Heart left ventricle (tissue), 16 donors: ENCODE measurements at places on chromosomes 6 and 20. TPM values are rescaled to one million over a fixed set of nuclear protein-coding genes. Genes with fewer than 3 reads are reported as not detected.

Gene SNPH
- polyA plus RNA-seq, result 4.3 TPM

Gene LPA
- not detected for polyA plus RNA-seq

Gene LMBRD1
- polyA plus RNA-seq, result 52.3 TPM

DNA sequence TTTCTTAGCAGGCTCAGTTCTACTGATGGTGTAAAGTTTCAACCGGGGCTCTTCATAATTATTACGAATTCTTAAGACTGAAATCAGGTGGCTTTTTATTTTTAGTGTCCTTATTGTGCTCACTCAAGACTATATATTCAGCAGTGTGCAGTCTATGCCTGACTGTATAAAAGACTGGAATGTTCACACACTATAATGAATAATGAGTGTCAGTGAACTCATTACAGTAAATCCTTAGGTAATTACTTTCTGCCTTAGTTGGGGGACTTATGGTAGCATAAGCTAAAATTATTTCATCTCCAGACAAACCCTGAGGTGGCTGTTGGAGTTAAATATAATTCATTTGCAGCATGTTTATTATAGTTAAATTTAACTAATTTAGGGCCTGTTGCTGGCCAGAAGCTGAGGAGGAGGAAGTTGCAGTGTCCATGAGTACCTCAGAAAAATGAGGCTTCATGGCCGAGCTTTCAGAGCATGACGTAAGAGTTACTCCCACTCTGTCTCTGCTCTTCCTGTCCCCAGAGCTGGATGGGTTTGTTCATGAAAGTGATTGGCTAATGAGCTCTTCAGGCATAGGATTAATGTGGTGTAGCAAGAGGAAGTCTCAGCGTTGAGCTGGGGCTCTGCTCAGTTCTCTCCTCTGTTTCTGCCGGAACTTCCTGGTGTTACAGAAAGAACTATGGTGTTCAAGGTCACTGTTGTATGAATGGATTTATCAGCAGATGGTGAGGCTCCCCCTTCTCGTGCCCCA is 335.7 kb downstream of the NRN1 start:
- DNase-seq, result no peak
- no peaks in the 10 kb centered on the region for H3K36me3 ChIP-seq
- H3K4me1 ChIP-seq, result peaks cover 26% of the 10 kb centered on the region
- no peak overlapping the region for H3K4me3 ChIP-seq

DNA sequence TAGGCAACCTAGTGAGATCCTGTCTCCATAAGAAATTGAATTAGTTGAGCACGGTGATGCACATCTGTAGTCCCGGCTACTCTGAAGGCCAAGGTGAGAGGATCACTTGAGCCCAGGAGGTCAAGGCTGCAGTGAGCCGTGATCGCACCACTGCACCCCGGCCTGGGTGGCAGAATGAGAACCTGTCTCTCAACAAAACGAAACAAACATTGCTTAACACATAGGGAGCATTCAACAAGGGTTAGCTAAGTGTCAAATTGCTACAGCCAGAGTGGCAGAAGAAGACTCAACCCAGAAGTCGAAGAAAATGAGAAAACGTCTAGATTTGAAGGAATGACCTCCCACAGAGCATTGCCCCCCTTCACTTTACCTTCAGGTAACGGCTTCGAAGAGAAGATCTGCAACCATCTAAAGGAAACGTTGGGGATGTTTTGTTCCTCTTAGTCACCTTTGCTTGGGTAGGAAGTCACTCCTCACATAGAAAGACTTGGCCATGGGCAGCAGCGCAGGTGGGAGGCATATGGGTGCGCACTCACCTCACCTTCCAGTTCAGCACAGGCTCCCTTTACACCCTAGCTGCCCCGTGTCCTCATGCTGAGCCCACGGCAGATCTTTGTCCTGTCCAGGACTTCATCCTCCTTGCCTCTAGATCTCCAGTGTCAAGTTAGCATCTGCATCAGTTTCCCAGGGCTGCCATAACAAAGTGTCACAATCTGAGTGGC is 63.7 kb upstream of the SHLD1 start:
- no peak overlapping the region for H3K4me3 ChIP-seq
- DNase-seq, result no peak
- H3K27ac ChIP-seq, result no peak overlapping the region

- H3K4me3 ChIP-seq, result no peak overlapping the region
- no peak overlapping the region for H3K27ac ChIP-seq
- no peak for DNase-seq
- no peaks in the 10 kb centered on the region for H3K4me1 ChIP-seq
- H3K36me3 ChIP-seq, result no peaks in the 10 kb centered on the region
Observed at GRCh38 chr20:6480328-6481200, 286.9 kb upstream of the BMP2 start.

GRCh38 chr6:150043096-150043495 is 17.8 kb upstream of the RAET1L start:
- no peak for DNase-seq
- no peak overlapping the region for H3K4me3 ChIP-seq
- H3K36me3 ChIP-seq, result no peaks in the 10 kb centered on the region
- H3K4me1 ChIP-seq, result peaks cover 3% of the 10 kb centered on the region
- H3K27me3 ChIP-seq, result peaks cover 23% of the 10 kb centered on the region

DNA sequence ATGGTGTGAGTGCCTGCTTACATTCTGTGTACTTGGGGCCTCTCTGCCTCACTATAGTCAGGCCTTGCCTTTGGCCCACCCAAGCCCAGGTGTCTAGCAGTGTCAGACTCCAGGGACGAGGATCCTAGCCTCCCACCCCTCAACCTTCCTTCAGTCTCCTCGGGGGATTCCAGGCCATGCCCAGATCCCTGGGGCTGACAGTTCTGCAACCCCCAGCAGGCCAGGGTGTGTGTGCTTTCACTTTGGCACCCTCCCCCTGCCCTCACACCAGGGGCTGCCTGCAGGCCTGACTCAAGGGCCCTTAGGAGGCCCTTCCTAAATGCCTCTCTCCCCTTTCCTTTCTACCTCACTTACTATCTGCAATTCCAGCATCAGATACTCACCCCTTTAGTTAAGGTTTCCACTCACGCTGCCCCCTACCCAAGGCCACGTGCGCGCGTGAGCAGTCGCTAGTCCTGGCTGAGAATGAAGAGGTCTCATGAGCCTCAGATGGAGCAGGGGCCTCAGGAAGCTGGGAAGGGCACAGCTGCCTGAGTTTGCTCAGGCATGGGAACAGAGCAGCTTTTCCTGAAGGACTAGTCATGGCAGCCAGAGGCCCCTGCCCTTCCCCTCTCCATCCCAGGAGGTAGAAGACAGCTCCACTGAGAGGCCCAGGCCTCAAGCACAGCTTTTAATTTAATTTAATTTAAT is 859 bp upstream of the CLPS start:
- no peaks in the 10 kb centered on the region for H3K36me3 ChIP-seq
- no peak overlapping the region for H3K27ac ChIP-seq
- H3K4me1 ChIP-seq, result no peaks in the 10 kb centered on the region
- no peak for DNase-seq
- H3K4me3 ChIP-seq, result no peak overlapping the region
- no peaks in the 10 kb centered on the region for H3K27me3 ChIP-seq

DNA sequence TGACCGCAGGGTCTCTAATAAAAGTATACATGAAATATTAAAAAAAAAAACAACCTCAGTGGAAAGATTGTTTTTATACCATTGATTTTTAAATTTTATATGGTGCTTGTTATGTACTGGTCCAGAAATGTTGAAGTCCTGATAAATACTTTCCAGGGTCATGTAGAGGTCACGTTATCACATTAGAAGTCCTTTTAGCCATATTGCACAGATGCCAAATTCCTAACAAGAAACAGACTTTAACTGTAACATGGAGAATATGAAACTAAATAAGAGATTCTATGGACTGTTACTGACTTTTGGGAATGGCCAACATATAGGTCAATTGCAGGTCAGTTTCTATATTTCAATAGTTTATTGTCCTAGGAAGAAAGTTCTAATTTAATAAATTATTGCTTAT is 89.0 kb downstream of the ADGRB3 start:
- no peak for DNase-seq
- no peak overlapping the region for H3K27ac ChIP-seq
- no peaks in the 10 kb centered on the region for H3K27me3 ChIP-seq
- H3K36me3 ChIP-seq, result no peaks in the 10 kb centered on the region
